Ureter (tissue), 1 donor: ENCODE measurements at places on chromosomes 6 and 20.
A peak's percentile ranks its signal among the peaks of the same experiment; 100 is the strongest.

DNA sequence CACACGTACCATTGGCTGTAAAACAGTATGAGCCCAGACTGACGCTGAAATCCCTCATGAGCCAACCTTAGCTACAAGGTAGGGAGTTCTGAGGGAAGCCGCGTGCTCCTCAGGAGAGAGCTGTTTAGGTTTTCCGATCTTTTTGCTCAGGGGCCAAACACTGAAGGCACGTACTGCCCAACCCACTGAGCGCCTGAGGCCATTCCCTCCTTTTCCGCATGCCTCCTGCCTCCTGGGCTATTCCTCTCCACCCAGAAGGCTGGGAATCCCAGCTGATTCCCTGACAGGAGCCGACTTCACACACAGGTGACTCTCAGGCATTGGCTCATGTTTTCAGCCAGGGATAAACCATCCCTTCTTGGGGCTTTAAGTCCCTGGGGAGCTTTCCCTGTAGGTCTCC is 5.4 kb upstream of the FAM83D start:
- no peak for DNase-seq

- DNase-seq = no peak
Measured at GRCh38 chr6:133340557-133340956, 99.4 kb downstream of the EYA4 start.

DNA sequence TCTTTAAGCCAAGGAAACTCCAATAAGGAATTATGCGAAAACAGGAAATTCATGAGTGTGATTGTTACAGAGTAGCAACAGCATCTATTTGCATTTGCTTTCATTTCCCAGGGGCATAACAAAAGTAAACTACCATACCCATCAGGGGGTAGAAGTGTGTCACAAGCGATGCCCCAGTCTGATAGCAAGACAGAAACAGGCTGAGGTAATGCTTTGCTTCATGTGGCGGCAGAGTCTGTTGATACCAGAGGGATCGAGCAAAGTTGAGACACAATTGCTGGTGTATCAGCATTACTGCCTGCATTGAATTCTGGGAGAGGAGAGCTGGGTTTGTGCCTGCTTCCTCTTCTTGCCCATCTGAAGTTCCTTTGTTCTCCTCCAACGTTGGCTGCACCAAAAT is 51.2 kb upstream of the LYRM2 start:
- DNase-seq = no peak

- no peak for DNase-seq
Measured at GRCh38 chr20:31549513-31549880, 35.3 kb downstream of the HM13 start.

GRCh38 chr6:46606338-46606737 is 46.3 kb downstream of the CYP39A1 start:
- no peak for DNase-seq

- no peak for DNase-seq
Measured at GRCh38 chr6:52491203-52492069, 71.3 kb downstream of the EFHC1 start.

- no peak for DNase-seq
Measured at GRCh38 chr20:48728042-48728825, 99.6 kb downstream of the PREX1 start.

- no peak for DNase-seq
Measured at GRCh38 chr20:59165891-59166709, 2.5 kb downstream of the ZNF831 start.

DNA sequence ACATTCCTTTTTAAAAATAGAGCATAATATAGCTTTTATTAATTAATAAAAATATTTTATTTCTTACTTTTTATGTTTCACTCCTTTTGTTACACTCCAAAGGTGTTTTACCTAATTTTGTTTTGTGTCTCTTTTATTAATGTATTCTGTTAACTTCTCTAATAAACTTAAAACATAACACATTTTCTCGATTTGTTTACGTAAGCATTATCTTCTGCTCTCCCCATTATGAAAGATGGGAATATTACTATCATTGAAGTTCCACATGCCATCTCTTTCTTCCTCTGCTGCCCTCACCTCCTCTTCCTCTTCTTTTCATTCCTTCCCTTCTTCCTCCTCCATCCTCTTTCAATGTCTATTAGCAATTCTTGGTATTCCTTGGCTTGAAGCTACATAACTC is 85.0 kb upstream of the HCRTR2 start:
- DNase-seq = no peak

DNA sequence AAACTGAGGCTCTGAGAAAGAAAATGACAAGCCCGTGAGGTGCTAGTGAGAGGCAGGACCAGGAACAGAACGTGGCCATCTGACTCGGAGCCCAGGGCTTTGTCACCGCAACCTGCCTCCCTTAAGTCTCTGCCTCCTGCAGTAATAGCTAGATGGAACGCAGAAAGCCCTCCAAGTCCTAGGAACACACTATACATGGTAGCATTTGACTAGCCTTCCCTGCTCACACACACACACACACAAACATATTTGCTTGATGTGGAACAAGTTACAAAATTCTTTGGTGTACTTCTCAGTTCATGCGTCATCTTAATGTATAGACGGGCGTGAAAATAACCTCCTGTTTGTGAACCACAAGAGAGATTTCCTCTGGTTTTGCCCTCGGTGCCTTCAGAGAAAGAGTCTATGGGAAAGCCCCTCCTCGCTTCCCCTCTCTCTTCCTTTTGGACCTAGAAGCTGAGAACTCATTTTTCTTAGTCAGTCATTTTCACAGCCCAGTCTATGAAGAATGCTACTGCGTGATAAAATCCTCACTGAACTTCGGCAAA is 38.8 kb downstream of the C6orf52 start:
- no peak for DNase-seq

- peak; percentile 82 for DNase-seq
Measured at GRCh38 chr20:63978319-63979228, 868 bp downstream of the SAMD10 start.
